ENCODE measurements at places on chromosomes 1 and 21.

GRCh38 chr1:53666566-53666965, 72.4 kb downstream of the GLIS1 start:
- no peak for DNase-seq

- no peak for DNase-seq
Observed at GRCh38 chr1:87314091-87314490, 14.6 kb upstream of the LMO4 start.

DNA sequence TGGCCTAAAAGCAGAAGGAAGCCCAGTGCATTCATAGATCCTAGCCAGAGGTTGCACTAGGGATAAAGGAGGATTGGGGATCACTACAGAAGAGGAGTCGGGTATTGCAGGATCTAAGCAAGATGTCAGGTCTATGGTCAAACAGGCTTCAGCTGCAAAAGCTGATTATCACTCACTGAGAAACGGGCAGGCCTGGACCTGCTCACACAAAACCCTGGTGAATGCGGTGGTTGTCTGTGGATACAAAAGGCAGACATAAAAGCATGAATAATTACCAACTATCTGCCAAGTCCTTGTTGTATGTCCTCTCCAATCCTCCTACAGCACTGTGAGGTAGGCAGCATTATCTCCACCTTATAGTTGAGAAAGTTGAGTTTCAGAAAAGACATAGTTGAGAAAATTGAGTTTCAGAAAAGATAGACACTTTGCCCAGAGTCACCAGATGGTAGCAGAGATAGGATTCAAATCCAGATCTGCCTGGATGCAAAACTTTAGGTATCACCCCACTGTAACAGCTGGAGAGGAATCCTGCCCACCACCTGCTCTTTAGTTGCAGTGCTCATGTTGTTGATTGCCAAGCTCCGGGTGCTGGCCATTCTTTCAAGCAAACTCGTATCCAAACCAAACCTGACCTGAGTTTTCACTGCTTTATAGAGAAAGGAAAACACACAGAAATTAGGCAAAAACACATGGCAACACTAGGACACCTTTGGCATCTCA, 49.6 kb upstream of the HOOK1 start:
- DNase-seq, result no peak

- no peak for DNase-seq
Observed at GRCh38 chr1:13707164-13707563, 7.2 kb downstream of the PRDM2 start.

GRCh38 chr1:223266632-223267172, 97.3 kb downstream of the SUSD4 start:
- no peak for DNase-seq

DNA sequence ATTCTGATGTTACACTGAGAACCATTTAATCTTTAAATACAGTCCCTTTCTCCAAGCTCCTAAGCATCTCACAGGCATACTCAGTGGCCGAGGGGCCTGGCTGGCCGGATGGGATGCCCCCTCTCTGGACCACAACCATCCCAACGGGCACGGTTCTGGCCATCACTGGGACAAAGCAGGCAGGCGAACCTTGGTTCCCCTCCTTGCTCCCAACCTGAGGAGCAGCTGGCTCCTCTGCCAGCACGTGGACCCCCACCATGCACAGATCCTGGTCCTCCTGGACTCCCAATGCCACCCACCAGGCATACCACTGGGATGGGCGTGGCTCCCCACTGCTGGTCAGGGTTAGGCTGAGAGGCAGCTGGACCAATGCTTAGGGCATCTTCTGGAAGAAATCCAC, 19.8 kb upstream of the PRDM16 start:
- no peak for DNase-seq

- no peak for DNase-seq
Observed at GRCh38 chr1:173112129-173112528, 61.4 kb upstream of the TNFSF18 start.

- no peak for DNase-seq
Observed at GRCh38 chr1:8256321-8256720, 61.6 kb upstream of the SLC45A1 start.

GRCh38 chr1:32746130-32746529, 43.6 kb upstream of the SYNC start:
- no peak for DNase-seq

- DNase-seq, result no peak
Observed at GRCh38 chr1:10903821-10904220, 107.4 kb upstream of the CASZ1 start.

- DNase-seq, result no peak
Observed at GRCh38 chr1:43639976-43640794, 9.8 kb upstream of the KDM4A start.

DNA sequence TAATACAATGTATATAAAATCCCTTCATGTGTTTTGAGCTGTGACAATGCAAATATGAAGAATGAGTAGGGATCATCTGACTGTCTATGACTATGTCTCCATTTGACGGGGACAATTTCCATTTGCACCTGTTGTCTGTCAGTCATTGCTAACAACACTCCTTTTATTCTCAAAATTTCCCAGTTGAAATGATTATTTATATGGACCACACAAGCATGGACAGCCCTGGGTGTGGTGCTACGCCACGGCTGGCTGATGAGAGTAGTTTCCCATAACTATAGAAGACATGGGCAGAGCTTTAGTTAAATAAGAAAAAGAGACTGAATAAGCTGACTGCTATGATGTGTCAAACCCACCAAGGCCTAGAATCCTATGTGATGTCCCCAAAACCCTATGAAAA, 135.8 kb downstream of the MAP3K21 start:
- no peak for DNase-seq

Data from putamen (tissue), 1 donor.